BJ (cell line): ENCODE measurements at places on chromosomes 6 and 20.

GRCh38 chr6:163716690-163717089, 302.2 kb downstream of the QKI start:
- DNase-seq, result no peak

DNA sequence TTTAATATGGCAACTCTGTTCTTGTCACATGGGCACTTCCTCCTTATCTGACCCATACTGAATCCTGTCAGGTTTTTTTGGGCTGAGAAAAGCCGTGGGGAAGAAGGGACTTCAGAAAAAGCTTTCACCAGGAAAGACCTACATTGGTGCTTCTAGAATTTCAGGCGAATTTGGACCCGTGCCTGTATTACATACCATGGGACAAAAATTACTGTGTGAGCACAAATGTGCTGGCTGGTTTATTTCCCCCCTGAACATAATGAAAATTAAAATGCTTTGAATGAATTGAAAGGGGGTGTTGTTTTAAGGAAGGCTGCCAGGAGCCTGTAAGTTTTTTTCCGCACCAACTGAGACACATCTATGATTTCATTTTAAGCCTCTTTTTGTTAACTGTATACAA, 29.6 kb downstream of the CAP2 start:
- DNase-seq, result no peak

GRCh38 chr6:117028256-117028655, 151.2 kb downstream of the RFX6 start:
- no peak for DNase-seq

DNA sequence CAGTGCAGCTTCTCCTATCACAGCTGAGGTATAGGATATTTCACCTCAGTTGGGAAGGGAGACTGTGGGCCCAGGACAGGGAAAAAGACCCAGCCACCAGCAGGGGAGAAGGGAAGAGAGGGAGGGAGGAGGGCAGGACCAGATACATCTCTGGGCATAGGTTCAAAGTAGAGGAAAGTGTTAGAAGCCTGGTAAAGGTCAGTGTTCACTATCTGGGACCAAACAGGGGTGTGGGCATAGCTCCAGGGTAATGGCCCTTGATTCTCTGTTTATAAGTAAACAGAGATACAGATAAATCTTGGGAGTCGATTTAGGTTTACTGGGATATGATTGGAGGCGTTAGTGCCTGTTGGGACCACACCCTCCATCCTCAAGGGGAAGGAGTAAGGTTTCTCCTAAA, 266.2 kb downstream of the LRFN2 start:
- no peak for DNase-seq

- no peak for DNase-seq
Measured at GRCh38 chr6:157571269-157571668, 190.3 kb downstream of the ZDHHC14 start.

GRCh38 chr20:24805456-24806238, 143.4 kb upstream of the CST7 start:
- no peak for DNase-seq

- no peak for DNase-seq
Measured at GRCh38 chr6:166745801-166746668, 119.0 kb upstream of the RPS6KA2 start.

DNA sequence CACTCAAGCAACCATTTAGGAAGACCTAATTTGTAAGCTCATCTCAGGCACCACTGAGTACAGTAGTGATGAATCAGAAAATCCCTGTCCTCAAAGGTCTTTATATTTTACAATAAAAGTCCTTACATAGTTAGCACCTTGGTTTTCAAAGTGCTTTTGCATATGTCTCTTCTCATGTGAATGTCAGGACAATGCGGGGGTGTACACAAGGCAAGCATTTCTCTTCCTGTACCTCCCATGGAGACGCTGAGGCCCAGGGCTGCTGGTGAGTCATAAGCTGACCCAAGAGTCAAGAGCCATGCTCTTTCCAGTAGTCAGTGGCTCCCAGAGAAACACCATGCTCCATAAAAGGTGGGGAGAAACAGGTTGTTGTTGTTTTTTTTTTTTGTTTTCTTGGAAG, 174.0 kb downstream of the GJA10 start:
- DNase-seq, result no peak

DNA sequence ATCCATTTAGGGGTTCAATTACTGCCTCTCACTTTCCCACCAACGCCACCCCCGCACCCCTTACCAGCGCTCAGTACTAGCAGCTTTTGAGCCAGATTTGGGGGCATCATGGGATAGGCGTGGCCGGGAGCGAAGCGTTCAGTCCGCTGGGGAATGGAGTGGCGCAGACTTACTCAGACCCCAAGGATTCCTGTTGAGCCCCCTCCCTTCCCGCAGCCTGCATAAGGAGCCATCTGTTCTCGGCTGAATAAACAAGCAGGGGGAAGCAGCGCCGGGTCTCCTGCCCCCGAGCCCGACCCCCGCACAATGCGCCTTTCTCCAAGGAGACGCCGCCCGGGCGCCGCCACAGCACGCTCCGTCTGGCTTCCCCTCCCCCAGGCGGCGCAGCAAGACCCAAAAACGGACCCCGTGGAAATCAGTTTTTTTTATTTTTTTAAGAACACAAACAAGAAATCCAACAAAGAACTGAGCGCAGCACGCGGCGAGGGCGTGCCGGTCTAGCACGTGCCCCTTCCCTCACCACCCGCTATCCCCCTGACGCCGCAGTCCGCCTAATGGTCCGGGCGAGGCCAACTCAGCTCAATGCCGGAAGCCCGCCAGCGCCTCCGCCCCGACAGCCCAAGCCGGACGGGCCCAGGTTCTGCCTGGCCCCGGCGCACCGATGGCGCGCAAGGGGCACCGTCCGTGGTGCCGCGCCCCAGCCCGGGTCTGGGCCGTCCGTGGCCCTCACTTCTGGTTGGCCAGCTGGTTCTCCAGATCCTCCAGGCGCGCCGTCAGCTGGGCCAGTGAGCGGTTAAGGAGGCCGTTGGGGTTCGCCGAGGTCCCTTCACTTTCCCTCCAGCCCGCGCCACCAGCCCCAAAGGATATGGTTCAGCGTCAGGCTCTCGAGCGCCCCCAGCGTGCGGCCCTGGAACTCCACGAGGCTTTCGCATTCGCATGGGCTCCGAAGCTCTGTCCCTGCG, 13.3 kb upstream of the RBPJL start:
- no peak for DNase-seq

GRCh38 chr20:45725134-45725533, 3.0 kb downstream of the SPINT4 start:
- DNase-seq, result no peak

DNA sequence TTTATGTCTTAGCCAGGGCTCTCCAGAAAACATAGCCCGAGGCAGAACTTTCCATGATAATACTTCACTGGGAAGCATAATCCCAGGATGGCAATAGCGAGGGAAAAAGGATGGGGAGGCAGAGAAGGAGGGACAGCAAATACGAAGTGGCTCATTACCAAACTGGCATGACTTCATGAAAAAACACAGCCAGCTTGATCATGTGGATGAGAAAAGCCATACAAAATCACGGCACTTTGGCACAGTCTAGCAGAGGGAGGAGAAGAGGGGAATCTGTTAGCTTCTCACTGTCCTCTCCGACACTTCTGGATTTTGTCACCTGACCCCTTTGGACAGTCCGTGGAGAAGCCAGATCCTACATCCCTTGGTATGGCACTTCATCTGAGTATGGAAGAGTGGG, 212.5 kb upstream of the GRIK2 start:
- no peak for DNase-seq

- no peak for DNase-seq
Measured at GRCh38 chr20:4465855-4466545, 255.7 kb upstream of the PRND start.

DNA sequence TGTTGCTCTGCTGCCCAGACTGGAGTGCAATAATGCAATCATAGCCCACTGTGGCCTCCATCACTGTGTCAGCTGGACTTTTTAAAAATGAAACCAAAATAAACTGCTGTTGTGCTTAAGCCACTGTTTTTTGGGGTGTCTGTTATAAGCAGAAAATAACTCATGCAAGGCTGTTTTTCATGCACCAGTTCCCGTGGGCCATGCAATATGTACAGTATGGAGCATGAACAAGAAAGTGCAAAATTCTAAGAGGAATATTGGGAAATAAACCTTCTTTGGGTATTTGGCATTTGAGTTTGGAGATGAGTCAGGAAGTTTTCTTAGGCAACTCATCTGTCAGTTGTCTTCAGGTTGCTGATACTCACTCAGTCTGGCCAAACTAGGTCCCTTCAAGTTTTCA, 14.9 kb upstream of the ZFAND3 start:
- no peak for DNase-seq

DNA sequence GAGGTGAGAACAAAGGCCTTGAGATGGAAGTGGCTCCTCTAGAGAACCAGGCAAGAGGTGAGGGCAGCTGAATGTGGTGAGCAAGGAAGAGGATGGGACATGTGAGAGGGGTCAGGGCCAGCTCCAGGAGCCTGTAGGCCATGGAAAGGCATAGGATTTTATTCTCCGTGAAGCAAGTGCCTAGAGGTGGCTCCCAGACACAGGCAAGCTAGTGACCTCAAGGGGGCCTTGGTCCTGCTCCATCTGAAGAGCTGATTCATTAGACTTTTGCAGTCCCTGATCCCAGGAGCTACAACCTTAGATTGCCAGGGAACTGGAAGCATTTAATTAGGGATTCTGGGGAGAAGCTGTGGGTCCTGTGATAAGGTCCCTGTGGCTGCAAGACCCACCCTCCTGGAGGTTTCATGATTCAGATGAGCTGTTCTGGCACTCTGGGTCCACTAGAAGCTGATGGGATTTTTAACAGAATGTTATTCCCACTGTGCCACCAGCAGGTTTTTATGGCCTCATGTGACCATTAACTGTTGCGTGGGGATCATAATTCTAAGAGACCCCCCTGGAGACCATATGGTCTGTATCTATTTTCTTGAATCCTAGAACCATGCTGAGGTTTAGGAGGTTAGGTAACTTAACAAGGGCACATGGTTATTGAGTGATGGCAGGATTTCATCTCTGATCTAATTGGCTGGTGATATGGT, 90.5 kb downstream of the ELOVL5 start:
- no peak for DNase-seq

DNA sequence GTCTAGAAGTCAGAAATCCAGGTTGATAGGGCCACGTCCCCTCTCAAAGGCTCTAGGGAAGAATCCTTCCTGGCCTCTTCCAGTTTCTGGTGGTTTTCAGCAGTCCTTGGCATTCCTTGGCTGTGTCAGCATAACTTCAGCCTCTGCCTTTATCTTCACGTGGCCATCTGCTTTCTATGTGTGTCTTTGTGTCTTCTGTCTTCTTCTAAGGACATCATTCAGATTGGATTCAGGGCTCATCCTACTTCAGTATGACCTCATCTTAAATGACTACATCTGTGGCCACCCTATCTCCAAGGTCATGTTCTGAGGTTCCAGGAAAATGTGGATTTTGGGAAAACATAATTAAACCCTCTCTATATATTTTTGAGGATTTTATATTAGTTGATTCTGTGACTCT, 23.0 kb downstream of the C6orf89 start:
- DNase-seq, result no peak

DNA sequence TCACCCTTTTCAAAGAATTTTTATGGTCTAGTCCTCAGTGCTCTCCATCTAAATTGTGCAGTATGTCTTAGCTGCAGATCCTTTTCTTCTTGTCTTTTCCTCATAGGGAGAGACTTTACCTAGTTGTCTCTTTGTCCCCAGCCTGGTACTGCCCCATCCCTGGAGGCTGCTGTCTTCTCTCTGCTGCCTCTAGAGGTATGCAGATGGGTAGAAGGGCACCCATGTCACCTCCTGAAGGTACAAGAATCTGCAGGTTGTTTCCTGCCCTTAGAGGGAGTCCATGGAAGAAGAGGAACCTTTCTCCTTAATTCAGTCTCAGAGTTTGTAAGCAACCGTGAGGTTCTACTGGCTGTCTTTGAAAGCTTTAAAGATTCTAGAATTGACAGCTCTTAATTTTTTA, 39.1 kb downstream of the MCM8 start:
- DNase-seq, result no peak

- DNase-seq, result no peak
Measured at GRCh38 chr6:147384029-147384428, 124.5 kb upstream of the SAMD5 start.

DNA sequence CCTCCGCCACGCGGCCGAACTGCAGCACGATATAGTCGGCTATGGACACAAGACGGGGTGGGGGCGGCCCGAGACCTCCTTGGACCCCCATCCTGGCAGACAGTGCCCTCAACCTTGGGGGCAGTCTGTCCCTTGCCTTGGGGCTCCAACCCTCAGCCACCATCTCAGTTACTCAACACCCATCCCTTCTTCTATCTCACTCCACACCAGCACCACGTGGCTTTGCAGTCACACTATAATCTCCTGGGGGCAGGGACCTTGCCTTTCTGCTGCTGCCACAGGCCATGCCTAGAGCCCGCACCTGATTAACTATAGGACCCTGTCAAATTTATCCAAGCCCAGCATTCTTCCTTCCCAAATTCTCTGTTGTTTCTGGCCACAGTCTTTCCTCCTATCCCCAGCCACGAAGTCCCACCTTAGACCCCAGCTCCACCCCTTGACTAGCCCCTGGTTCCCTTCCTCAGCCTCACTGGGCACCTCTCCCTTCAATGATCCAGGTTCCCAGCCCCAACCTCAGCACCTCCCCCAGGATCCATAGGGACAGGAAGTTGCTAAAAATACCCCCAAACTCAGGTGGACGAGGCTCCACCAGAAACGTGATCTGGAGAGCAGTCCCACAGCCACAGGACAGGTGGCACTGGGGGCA, 1.7 kb upstream of the TEAD3 start:
- DNase-seq, result no peak

DNA sequence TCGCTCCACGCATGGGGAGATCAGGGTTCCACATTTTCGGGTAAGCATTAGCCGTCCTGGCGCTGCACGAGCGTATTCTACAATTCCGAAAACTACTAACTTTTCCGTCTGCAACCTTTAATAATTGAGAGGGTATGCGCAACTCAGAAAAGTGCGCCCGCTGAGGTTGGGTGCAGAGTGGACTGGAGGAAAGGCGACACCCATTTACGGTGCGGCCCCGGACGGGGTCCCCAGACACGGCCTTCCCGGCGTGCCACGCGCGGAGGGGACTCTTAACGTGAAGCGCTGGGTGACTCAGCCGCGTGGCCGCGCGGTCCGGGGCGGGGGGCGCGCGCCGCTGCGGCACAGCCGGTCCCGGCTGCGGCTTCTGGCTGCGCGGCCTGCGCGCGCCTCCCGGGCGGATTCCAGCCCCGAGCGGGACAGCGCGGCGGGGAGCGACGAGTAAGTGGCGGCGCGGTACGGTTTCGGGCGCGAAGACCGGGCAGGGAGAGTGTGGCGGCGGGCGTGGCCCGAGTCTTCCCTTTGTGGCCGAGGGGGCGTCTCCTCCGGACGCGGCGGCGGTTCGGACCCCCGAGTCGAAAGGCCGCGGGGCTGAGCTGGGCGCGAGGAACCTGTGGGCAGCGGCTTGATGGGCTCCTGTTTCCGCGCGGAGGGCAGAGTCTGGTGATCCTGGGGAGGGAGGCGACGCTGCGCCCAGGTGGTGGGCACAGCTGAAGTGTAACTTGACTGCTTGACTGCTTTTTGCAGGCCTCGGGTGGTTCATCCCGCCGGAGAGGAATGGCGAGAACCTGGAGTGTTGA, at the start of the genes KCTD20 and PXT1:
TSS of gene KCTD20 (plus strand) at position 330 of the 800 bp plus-strand sequence. CDS start 27,098 bp downstream, outside the sequence.
TSS of gene PXT1 (minus strand) at position 184 of the 800 bp plus-strand sequence. CDS start 16,772 bp downstream, outside the sequence.
- no peak for DNase-seq

DNA sequence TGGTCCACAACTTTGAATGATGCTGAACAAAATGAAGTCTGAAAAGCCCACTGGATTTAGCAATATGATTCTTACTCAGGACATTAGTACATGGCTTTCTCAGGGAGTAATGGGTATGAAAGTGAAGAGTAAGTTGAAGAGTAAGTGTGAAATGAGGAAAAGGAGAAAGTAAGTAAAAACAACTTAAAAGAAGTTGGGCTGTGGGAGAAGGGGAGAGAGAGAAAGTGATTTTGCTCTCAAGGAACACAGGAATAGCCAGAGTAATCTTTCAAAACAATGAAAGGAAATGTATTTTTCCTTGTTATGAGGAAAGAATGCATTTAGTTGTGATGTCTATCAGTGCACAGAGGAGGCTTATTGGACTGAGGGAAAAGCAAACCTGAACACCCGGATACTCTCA, 39.8 kb upstream of the NKAIN2 start:
- DNase-seq, result no peak
